ENCODE measurements at places on chromosomes 4 and X.

GRCh38 chrX:107677501-107677901 is 49.2 kb downstream of the PRPS1 start:
- no peak for DNase-seq

GRCh38 chr4:138576684-138577083 is 334.5 kb upstream of the SLC7A11 start:
- no peak for DNase-seq

DNA sequence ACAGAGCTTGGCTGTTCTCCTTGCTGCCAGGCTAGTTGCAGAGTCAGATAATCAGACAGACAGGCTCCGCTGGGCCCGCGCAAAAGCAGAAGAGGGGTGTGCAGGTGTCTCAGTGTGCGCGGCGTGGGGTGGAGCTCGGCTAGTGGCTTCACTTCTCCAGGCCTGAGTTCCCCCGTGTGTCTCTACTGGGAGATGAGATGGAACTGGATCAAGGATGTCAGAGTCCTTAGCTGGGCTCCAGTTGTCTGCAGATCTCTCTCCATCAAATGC is 21.1 kb downstream of the HTRA3 start:
- DNase-seq: no peak

DNA sequence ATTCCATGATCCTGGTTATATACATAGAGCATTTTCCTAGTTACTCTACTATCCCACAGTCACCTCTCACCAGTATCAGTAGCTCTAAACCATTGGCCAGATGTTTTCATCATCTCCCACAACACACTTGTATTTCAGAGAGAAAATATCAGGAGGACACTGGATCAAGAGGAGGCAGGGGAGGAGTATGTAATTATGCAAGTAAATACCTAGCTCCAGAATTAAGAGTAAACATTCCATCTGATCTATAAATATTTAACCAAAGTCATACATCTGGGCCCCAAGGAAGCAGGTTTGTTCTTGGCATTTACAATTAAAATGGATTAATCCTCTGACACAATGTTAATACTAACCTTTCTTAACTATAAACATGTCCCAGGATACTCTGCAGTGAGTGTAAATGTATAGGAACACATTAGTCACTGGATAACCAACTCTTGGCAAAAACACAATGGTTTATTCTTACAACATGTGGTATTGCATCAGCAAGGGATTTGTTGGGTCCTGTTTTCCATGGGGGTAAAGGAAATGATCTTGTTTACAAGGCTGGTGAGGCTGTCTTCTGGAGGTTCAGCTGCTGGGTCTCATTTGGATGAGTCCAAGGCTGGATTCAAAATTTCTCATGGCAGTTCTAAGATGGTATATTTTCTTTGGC is 170.1 kb downstream of the ATG4A start:
- no peak for DNase-seq

GRCh38 chr4:35559559-35560365 is 684.6 kb downstream of the ARAP2 start:
- DNase-seq: no peak

- DNase-seq: no peak
These were observed 122.5 kb downstream of the ZNF827 start for GRCh38 chr4:145816091-145816490.

DNA sequence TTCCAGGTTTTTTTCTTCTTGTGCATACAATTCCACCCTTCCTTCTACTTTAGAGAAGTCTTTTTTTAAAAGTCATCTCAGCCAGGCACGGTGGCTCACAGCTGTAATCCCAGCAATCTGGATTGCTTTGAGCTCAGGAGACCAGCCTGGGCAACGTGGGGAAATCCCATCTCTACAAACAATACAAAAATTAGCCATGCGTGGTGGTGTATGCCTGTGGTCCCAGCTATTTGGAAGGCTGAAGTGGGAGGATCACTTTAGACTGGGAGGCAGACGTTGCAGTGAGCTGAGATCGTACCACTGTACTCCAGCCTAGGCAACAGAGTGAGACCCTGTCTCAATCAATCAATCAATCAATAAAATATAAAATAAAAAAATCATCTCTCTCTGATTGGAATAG is 14.8 kb downstream of the ELOVL6 start:
- DNase-seq: no peak

- DNase-seq: no peak
These were observed 39.1 kb upstream of the PDLIM5 start for GRCh38 chr4:94412658-94413038.

DNA sequence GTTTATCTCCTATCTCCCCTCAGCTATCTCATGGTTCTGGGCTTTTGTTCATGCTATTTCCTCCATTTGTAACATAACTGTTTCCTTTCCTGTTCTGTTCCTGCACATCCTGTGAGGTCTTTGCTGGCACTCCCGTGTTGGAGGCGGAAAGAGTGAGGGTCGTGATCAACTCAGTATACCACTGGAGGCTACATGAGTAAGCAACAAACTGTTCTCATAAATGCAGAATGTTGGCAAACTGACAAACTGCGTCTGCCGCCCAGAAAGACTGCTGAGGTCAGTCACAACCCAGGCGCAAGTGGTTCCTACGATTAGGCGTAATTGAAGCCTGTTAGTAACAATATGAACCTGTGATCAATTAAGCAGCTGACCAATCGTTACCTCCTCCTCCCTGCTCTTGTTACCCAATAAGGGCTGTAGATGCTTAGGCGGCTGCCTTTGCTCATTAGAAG is 48.8 kb downstream of the C4orf33 start:
- no peak for DNase-seq

GRCh38 chr4:123200051-123200940 is 196.3 kb upstream of the SPRY1 start:
- DNase-seq: no peak

- no peak for DNase-seq
These were observed 6.6 kb downstream of the MSL3 start for GRCh38 chrX:11764602-11765067.

All from D341Med (cell line).